GM23338 (cell line): ENCODE measurements at places on chromosomes 6 and 20.

- no peak for DNase-seq
Measured at GRCh38 chr6:131410785-131411184, 162.2 kb upstream of the ARG1 start.

DNA sequence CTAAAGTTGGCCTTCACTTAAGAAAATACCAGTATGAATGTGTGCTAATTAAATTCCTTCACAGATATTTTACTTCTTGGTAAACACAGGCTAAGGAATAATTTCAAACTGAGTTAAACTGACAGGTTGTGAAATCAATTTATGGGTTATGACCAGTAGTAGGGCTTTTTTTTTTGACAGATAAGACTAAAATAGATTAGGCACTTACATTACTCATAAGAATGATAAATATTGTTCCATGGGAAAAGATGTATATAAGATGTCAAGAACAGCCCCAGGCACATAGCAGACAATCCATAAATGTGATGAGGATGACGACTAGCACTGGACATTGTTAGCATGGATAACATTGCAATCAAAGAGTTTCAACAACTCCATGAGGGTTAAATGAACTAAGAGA, 22.9 kb downstream of the NT5E start:
- no peak for DNase-seq

- no peak for DNase-seq
Measured at GRCh38 chr6:87230801-87231200, 75.4 kb downstream of the ZNF292 start.

DNA sequence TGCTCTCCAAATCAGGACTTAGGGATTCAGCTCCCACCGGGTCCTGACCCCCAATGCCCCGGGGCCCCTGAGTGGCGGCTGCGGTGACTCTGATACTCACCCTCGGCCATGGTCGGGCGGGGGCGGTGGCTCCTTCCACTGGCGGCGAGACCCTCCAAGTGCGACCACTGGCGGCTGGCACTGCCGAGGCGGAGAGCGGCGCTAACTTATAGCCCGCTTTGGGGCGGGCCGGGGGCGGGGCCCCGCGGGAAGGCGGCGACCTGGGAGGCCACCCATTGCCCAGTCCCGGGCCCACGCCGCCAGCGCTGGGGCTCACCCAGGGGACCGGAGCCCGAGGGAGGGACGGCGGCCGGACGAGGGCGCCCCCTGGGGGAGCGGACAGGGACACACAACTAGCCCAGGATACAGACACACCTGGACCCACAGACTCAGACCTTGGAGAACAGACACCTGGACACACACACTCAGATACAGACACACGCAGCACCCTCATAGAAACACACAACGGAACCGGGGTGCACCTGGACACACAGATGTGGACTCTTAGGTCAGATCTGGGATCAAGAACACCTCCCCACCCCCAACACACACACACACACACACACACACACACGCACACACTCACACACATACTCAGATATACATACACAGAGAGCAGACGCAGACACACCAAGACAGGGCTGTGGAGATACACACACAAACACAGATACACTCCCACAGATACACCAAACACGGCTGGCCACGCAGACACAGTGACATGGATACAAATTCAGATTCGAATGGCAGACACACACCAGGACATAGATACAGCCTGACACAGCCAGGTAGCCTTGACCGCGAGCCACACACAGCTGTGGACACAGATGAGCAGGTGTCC, at the start of gene TGM2:
TGM2 (minus strand) TSS at position 182 of the 877 bp plus-strand sequence; CDS start at position 110, 72 bp downstream.
- peak; percentile 78 for DNase-seq

DNA sequence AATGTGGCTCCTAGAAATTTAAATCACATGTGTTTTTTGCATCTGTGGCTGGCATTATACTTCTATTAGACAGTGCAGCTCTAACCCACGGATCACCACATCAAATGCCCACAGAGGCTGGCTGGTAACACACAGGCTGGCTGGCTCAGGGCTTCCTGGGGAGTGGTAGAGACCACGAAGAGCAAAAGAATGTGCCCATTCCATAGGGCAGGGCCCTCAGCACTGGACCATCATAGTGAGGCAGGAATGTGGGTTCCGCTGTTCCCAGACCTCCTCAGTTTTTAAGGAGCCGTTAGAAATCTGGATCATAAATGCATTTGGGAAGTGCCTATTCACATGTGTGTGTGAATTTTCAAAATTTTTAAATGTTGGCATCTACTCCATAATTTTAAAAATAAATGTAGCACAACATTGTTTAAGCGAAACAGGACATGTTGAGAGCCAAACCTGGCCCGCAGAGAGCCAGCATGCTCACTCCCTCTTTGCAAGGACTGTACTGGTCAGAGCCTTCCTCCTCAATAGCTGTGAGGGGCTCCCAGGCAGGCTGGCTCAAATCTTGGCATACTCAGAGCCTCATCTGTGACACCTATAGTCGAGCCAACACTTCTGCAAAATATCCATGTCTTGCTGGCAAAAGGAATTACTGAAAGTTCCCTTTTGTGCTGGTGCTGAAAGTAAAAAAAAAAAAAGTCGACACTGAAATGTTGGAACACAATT, 190.5 kb downstream of the FNDC1 start:
- peak; percentile 5 for DNase-seq

DNA sequence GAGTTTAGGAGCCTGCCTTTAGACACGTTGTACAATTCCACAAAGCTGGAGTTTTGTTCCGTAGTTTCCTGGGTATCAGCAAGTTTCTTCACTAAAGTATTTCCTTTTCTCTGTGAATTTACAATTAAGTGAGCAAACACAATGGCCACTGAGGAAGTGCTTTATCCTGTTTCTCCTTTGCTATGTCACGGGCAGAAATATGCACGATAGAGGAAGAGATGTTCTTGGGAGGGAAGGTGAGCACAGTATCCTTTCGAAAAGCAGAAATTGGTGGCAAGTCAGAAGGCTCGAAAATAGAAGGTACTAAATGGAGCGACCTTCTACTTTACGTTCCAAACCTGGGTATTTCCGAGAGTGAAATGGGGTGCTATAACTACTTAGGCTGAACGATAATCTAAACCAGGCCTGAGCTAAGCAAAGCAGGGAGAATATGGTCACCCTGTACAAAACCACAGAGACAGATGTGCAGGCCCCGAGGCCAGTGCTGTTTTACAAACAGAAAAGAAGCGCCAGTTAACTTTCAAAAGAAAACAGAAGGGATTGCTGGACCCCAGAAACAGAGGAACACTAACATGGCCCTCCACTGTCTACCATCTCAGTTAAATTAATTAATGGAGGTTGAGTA, 259.6 kb downstream of the TBC1D7 start:
- no peak for DNase-seq

- peak; percentile 44 for DNase-seq
Measured at GRCh38 chr6:166955121-166955864, 1.1 kb downstream of the RNASET2 start.

DNA sequence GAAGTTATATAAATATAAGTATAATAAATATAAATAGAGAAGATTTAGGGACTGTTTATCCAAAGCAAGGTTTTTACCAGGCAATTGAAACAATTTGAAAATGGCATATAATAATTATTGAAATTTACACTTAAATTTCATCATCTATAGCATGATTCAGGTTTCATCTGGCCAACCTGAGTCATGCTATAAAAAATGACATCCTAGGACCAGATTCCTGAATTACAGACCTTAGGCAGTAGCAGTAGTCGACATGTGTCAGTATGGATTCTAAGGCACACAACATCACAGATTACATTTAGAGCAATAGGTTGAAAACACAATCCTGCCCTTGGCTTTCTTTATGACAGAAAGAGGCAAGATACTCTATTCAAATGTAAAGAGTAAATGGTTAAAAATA, 592.3 kb downstream of the PHF3 start:
- DNase-seq, result no peak

GRCh38 chr6:134784336-134784735, 165.6 kb downstream of the ALDH8A1 start:
- no peak for DNase-seq

GRCh38 chr20:4383961-4384360, 337.7 kb upstream of the PRND start:
- DNase-seq, result no peak

DNA sequence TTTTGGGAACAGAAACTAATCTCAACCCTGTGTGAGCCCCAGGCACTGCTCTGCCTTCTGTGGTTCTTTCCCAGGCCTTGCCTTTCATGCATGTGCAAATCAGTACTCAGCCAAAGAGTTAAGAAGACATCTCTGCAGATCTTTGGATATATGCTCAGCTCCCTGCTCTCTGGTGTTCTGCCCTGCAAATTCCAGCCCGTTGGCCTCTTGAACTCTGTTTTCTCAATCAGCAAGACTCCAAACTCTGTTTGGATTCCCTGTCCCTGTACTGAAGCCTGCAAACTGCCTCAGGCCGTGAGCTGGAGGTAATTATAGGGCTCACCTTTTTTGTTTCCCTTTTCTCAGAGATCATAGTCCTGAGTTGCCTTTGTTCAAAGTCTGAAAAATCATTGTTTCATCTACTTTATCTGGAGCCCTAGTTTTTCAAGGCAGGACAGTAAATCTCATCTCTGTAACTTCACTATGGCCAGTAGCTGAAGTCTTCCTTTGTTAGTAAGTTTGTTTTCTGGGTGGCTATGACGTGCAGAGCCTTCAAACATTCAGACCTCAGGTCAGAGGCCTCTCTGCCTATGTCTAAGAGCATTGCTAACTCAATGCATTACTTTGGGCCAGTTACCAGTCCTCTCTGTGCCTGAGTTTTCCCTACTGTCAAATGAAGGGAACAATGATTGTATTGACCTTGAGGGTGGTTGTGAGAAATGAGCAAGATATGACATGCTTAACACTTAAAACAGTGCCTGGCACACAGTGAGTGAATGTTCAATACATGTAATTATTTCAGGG, 15.9 kb upstream of the MDFI start:
- no peak for DNase-seq

GRCh38 chr6:136429264-136430065, 120.8 kb downstream of the MAP7 start:
- no peak for DNase-seq

- no peak for DNase-seq
Measured at GRCh38 chr6:126803769-126804168, 314.7 kb upstream of the RSPO3 start.

GRCh38 chr6:41155132-41155805, 1.1 kb upstream of the TREML1 start:
- DNase-seq, result no peak

GRCh38 chr6:143569040-143569439, 57.5 kb upstream of the FUCA2 start:
- DNase-seq, result no peak

- DNase-seq, result no peak
Measured at GRCh38 chr6:45920819-45921511, 94.7 kb downstream of the CLIC5 start.

DNA sequence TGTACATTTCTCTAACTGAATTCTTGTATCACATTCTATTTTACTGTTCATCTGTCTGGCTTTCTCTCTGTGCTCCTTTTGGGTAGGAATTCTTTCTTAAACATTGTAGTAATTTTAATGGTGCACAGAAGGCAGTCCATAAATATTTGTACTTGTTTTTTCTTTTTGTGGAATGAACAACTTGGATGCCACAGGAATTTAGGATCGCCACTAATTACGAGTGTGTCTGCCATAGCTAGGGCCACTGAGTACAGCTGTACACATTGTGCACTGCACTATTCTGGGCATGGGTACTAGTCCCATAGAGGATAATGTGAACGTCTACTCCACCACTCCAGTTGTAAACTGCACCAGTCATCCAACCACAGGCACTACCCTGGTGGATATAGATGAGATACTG, 39.3 kb upstream of the TMEM200A start:
- no peak for DNase-seq

GRCh38 chr20:62195075-62195405, 12.2 kb downstream of the MTG2 start:
- DNase-seq, result no peak

DNA sequence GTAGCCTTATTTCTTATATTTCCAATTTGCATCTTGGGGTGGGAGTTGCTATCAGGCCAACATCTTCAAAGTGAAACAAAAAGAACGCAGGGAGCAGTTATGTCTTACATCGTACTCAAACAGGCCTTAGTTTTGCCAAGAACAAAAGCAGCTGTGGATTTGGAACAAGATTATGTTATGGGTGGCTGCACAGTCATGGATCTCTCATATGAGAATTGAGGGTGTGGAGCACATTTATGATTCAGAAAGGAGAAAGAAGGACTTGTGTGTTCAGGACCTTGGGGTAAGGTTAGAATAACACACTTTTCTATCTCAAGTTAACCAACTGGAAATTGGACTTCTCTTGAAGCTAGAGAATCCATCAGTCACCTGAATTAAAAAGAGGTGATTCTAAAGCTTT, 259.9 kb downstream of the FOXA2 start:
- no peak for DNase-seq

GRCh38 chr6:18019539-18020534, 32.4 kb upstream of the KIF13A start:
- DNase-seq, result peak; percentile 39

GRCh38 chr6:134551245-134551960, 233.5 kb upstream of the SGK1 start:
- no peak for DNase-seq

- DNase-seq, result no peak
Measured at GRCh38 chr6:39191236-39191930, 37.9 kb downstream of the KCNK5 start.
